ENCODE measurements at places on chromosomes 3 and 15.
A peak's percentile ranks its signal among the peaks of the same experiment; 100 is the strongest.

- DNase-seq = no peak
Measured at GRCh38 chr3:2363854-2364253, 265.2 kb downstream of the CNTN4 start.

- no peak for DNase-seq
Measured at GRCh38 chr15:67080900-67081431, 15.6 kb downstream of the SMAD3 start.

- no peak for DNase-seq
Measured at GRCh38 chr15:29910068-29910467, 87.8 kb upstream of the TJP1 start.

DNA sequence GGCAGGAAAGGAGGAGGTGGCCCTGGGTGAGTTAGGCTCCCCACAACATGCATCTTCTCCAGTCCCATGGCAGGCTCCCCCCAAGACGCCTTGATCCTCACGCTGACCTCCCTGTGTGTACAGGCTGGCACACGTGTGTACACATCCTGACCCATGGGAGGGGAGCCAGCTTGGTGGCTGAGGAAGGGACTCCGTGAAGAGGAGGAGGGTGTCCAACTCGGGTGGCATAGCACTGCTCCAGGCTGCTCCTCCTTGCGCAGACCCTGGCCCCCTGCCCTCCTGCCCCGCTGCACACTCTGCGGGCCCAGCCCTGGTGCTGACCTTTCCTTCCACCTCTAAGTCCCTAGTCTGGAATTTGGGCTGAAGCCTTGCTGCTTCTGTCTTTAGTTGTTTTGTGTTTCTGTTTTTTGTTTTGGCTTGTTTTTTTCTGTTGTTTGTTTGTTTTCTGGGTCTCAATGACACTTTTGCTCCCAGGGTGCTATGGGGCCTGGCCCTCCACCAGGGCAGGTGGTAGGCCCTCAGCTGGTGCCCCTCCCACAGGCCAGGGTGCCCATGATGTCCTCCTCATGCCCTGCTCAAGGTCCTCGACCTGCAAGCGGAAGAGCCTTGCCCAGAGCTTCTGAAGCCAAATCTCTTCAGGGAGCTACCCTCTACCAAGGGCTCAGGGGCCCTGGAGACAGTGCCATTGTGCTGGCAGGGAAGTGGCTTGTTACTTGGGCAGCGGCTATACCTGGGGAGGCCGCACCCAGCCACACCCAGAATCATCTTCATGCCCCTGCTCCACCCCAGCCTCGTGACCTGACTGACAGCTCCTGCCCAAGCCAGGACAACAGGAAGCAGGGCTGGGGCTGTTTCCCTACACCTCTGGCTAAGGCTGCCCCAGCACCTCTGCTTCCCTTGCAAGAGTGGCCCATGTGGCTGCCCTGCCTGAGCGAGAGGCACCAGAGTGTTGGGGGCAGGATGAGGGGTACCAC lies 5.1 kb downstream of the EPHB3 start:
- DNase-seq = no peak

GRCh38 chr3:51673181-51673801 lies 2.2 kb downstream of the TEX264 start:
- DNase-seq = no peak

DNA sequence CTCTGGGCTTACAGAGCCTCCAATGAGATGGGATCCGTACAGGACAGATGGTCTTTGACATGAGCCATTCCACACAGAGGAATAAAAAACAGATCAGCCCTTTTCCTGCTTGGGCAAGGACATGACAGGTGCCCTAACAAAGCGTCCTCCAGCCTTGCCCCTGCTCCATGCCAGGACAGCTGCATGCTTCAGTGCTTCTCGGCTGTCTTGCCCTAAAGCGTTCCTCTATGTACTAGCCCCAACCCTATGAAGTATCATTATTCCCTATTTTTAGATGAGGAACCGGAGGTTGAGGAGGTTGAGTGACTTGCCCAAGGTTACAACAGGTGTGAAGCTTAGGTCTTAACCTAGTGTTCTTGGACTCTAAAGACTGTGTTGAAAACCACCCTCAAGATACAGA lies 10.5 kb downstream of the POMGNT2 start:
- no peak for DNase-seq

DNA sequence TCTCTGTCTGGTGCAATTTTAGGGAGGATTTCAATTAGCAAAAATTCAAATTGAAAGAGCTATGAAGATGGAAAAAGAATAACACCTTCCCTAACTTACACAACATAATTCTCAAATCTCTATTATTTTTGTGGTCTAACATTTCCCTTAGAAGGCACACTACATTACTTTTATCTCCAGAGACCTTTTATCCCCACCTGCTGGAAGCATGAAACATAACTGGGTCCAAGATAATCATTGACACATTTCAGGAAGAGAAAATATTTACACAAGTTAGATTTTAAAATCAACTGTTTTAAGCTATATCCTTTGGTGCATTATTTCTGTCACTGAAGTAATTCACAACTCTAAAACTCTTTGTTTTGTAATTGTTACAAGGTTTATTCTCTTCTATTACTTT lies 779.5 kb downstream of the ROBO1 start:
- DNase-seq = peak; percentile 40

- no peak for DNase-seq
Measured at GRCh38 chr3:154025007-154025406, 96.2 kb upstream of the ARHGEF26 start.
